ENCODE measurements at places on chromosomes 4 and X.
A peak's percentile ranks its signal among the peaks of the same experiment; 100 is the strongest.

GRCh38 chr4:78764498-78764961 lies 11.6 kb upstream of the BMP2K start:
- DNase-seq, result no peak

- DNase-seq, result no peak
These were observed 211.3 kb upstream of the RPS6KA3 start for GRCh38 chrX:20477836-20478524.

- DNase-seq, result no peak
These were observed 4.0 kb downstream of the COL25A1 start for GRCh38 chr4:109298279-109299010.

DNA sequence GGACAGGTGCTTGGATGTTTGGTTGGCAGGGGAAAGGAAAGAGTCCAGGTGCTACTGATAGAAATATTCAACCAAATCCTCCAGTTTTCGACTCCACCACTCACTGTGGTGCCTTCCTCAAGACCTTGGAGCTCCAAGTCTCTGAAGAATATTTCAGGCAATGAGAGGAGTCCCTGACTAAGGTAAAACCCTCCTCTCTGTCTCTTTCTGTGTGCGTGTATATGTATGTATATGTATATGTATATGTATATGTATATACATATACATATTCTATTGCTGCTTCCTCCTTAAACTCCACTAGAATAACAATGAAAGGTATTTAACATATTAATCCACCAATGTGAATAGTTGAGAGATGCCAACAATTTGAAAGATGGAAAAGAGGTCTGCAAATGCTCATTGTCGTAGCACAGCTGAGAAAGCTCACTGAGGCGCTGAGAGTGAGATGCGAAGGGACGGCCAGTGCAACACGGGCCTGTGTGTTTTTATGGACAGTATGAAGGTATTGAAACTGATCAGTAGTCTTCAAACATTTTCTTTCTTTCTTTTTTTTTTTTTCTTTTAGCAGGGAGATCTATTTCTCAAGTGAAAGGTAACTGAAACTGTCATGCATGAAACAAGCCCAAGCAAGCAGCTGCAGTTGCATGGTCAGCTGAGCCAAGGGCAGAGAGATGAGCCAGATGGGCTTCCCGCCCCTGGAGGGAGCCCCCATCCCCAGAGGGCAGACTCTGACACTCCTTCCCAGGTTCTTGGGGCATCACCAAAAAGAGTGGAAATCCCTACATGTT lies 41.1 kb upstream of the HS3ST1 start:
- DNase-seq, result no peak

DNA sequence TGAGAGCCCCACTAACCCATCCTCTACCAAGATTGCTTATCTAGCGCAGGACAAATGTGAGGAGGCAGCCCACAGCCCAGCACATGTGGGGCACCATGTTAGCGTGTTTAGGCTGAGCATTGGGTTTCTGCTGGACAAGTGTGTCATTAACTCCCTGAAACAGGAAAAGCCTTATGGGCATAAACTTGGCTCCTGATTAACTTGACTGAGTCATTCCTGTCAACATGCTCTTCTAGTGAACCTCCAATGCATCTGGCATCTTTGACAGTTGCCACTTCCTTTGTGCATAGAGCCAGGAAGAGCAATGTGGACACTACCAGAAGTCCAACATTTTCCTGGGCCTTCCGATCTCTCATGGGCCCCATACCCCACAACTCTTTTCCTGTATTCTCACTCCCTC lies 2.5 kb downstream of the SPIN2A start:
- DNase-seq, result no peak

DNA sequence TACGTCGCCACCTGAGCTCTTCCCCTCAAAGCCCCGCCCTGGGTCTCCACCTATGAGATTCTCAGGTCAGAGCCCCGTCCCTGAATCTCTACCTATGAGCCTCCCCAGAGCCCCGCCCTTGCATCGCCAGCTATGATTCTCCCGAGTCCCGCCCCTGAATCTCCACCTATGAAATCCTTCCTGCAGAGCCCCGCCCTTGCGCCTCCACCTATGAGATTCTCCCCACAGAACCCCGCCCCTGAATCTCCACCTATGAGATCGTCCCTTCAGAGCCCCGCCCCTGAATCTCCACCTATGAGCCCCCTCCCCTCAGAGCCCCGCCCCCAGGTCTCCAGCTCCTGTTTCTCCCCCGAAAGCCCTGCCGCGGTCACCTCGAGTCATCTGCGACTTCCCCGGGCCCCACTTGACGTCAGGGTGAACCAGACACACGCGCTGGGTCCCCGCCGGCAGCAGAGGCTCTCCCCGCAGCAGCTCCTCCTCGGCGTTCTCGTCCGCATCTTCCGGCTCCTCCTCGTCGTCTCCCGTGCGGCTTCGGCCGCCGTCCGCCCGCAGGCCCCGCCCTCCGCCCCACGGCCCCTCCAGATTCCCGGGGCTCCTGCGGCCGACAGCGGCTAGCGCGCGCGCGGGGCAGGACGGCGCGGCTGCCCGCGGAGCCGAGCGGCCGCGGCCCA lies 393 bp downstream of the GTPBP6 start:
- DNase-seq, result peak; percentile 96

- DNase-seq, result no peak
These were observed 23.2 kb upstream of the FAM90A26 start for GRCh38 chr4:9146967-9147366.

- DNase-seq, result no peak
These were observed 6.7 kb upstream of the WAS start for GRCh38 chrX:48676893-48677270.

- DNase-seq, result no peak
These were observed 350.0 kb downstream of the SLC7A11 start for GRCh38 chr4:137892134-137892533.

GRCh38 chrX:103063918-103064434 lies at the start of gene BEX1:
BEX1 (minus strand) TSS chrX:103064171; CDS start chrX:103063274, 897 bp downstream.
- DNase-seq, result no peak

- DNase-seq, result no peak
These were observed 592.0 kb upstream of the GALNTL6 start for GRCh38 chr4:171221181-171221580.

- DNase-seq, result no peak
These were observed 125.4 kb downstream of the ZNF330 start for GRCh38 chr4:141346144-141346543.

DNA sequence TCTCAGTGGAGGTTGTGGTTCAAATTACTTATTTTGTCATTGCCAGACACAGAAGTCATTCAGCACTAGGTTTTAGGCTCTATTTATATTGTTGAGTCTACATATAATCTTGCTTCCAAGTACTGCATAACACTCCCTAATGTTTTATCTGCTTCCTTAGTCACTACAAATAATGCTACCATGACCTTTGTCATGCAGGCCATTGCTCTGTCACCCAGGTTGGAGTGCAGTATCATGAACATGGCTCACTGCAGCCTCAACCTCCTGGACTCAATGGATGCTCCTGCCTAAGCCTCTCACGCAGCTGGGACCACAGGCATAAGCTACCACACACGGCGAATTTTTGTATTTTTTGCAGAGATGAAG lies 23.5 kb upstream of the PDZD4 start:
- DNase-seq, result no peak

DNA sequence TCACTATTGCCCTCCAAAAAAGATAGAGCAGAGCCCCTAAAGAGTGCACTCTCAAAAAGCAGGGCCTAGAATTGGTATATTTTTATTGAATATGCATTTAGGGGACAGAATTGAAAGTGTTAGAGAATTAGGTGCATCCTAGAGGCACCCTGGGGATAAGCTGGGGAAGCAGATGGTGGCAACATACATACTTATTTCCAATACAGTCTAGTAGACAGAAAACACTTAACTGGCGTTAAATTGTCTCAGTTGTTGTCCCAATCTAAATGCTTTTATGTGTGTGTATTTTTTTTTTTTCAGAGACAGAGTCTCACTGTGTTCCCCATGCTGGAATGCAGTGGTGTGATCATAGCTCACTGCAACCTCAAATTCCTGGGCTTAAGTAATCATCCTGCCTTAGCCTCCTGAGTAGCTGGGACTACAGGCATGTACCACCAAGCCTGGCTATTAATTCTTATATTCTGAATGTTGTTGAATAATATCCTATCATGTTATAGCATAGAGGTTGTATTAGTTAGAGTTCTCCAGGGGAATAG lies 481.8 kb downstream of the GRXCR1 start:
- DNase-seq, result no peak

- DNase-seq, result no peak
These were observed 85.7 kb downstream of the MFAP3L start for GRCh38 chr4:169940460-169940859.

GRCh38 chrX:53184836-53185235 lies 40.2 kb downstream of the KDM5C start:
- no peak for DNase-seq

GRCh38 chr4:19455850-19456602 lies 795.7 kb upstream of the SLIT2 start:
- DNase-seq, result no peak

DNA sequence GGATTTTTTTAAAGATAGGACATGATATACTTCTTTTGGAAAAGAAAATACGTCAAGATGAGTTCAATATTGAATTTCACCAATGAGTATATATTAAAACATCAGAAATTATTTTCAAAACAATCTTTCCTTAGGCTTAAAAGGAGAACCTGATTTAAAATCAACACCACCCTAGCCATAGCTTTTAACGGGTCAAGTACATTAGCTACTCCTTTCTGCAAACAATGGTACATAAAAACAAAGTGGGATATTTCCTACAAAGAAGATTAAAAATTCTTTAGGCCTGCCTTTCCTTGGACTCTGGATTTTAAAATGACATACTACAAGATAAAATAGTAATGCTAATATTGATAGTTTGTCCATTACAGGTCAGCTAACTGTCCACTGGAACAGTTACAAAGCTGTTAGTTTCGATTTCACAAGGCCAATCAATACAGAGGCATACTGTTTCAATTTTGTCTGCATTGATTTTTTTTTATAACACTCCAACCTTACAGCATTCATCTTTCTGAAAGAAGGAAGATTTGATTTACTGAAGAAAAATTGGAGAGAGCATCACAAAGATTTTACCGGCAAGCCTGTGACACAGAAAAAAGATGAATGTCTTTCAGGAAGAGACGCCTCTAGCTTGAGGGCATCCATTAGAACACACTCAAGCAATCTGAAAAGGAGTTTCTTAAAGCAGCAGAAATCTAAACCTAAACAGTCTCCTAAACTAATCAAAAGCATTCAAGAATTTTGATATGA lies 97.2 kb downstream of the MAB21L2 start:
- no peak for DNase-seq

DNA sequence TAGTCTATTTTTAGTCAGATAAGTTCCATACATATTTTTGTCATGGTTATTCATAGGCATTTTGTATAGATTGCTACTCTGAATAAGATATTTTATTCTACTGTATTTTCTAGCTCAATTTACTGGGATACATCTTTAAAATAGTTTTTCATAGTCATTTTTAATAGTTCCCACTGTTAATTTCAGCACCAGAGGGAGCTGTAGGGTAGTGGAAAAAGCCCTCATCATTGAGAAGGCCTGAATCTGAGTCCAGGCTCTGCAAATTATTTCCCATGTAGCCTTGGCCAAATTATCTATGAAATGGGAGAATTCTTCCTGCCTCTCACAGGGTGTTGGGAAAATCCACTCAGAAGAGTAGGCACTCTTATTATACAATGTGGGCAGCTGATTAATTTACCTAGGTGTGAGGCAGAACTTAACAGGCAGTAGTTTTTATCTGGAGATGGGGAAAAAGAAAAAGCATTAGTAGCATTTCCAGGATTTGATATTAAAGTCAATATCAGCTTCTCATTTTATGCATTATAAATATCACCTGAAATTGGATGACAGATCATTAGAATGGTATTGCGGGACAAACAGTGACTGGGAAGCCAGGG lies 102.9 kb upstream of the PAQR3 start:
- DNase-seq, result no peak

DNA sequence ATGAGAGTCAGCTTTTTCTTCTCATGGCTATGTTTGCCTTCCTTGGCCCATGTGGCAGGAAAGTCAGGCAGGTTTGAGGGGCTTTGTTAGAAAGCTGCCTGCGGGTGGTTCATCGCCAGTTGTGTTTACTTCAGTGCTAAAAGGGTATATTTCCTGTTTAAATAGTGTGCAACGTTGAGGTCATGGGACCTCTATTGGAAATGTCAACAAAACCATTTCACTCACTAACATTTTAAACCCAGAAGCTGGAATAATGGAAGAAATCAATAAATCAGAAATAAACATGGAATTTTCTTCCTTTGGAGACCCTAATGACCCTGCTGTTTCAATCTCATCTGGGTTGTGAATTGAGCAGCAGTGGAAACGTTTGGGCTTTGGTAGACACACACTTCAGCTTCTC lies 185.8 kb downstream of the ANKRD50 start:
- no peak for DNase-seq

All from activated T-helper 9 cell treated with anti-CD3 and anti-CD28 coated beads, Interleukin-2, amount 50 U/mL, for 16 hours (primary cell).